ENCODE measurements at places on chromosomes 3 and 15.

GRCh38 chr3:121677141-121677540 is 16.4 kb upstream of the HCLS1 start:
- DNase-seq, result no peak

DNA sequence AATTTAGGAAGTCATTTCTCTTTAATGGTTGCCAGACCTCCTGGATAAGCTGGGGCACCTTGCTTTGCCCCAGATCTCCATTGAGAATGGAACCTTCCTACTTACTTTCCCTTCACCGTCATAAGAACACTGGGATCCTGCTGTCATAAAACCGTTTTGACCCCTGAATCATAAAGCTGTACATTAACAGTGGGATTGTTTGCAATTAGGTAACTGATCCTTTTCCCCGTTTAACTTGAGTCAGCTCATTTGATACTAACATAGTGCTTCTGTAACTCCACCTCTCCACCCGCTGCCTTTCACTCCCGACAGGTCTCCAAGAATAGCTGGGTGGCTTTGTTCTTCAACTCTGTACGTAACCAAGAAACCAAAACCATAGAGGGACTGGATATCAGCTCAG is 308.2 kb upstream of the WNT5A start:
- no peak for DNase-seq

GRCh38 chr3:185733980-185734724 is 90.7 kb downstream of the IGF2BP2 start:
- DNase-seq, result no peak

- DNase-seq, result no peak
Measured at GRCh38 chr15:71548401-71548807, 261.9 kb upstream of the NR2E3 start.

DNA sequence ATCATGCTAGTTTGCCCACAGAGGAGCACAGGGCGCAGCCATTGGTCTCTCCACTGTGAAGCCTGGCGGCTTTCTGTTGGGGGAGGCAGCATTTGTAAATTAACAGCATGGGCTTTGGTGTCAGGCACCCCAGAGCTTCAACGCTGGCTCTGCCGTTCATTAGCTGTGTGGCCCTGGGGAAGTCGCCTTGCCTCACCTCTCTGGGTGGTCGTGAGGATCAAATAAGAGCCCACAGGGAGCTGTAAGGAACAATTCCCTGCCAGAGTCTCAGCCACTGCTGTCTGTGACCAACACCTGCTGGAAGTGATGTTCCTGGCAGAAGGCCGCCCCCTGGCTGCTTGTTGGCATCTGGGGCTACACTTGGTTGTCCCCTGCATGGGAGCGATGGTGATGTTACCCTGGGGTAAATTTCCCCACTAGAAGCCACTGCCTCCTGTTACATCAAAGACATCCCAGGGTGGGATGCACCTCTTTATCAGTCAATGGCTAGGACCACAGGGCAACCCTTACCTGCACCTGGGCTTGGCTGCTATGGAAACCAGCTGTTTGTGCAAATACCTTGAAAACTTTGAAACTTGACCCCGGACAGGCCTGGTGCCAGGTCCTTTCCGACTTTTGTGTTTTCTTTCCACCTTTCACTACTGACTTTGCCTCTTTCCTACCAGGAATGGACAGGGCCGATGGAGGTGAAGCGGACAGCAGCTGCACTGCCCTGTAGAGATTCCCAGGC is 36.9 kb downstream of the DNASE1L3 start:
- no peak for DNase-seq

DNA sequence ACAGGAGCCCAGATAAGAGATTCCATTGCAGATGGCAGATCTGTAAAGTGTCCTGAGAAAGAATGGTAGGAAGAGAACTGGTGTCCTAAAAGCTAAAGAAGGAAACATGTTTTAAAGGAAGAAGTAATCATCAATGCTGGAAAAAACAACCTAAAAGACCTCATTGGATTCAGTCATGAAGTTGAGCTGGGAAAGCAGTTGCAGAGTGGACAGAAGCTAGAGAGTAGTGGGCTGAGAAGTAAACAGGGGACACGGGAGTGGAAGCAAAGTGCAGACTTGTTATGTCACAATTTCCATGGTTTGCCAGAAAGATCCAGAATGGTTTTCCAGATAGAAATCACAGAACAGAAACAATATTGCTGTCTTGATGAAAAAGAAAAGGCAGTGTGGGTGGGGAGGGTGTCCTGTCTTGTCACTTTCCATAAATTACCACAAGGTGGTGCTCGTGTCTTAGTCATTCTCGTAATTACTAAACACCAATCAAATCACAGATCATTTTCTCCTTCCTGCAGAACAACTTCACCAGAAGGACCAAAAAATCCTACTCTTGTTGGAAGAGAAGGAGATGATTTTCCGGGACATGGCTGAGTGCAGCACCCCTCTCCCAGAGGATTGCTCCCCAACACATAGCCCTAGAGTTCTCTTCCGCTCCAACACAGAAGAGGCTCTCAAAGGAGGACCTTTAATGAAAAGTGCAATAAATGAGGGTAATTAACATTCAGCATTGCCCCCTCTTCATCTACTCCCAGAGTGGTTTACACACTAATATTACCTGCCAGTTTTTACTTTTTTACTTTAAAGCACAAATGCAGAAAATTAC is 64.5 kb downstream of the KLHL25 start:
- DNase-seq, result no peak

Data from GM12878 (cell line).